ENCODE measurements at places on chromosomes 13 and 19.

DNA sequence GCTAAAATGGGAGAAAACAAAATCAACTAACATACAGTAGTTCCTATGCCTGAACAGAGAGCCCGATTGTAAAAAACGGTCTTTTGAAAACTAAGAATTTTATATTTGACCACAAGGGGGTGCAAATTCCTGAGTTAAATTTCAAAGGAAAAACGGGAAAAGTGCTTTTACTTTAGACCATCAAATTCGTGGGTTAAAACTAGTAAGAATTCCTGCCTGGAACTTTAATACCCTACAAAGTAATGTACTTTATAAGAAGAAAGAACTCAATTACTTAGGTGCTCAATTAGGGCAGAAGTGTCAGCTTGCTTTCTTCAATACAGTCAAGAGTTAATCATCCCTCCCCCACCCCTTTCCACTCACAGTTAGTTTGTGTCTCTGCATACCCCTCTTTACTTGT lies 69.8 kb downstream of the KCNRG start:
- peak; percentile 31 for DNase-seq

DNA sequence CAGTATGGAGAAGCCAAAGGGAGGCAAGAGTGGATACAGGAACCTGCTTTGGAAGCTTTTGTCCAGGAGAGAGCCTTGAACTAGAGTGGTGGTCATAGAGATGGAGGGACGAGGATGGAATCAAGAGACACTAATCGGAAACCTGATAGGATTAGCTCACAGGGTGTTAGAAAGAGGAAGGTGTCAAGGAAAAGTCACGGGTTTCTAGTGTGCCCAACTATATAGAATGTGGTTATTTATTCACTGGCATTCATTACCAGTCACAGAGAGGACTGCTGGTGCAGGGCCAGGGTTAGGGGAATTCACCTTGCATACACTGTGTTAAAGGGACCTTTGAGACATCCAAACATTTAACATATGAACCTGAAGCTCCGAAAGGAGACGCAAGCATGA lies 43.4 kb upstream of the URAD start:
- DNase-seq, result no peak

DNA sequence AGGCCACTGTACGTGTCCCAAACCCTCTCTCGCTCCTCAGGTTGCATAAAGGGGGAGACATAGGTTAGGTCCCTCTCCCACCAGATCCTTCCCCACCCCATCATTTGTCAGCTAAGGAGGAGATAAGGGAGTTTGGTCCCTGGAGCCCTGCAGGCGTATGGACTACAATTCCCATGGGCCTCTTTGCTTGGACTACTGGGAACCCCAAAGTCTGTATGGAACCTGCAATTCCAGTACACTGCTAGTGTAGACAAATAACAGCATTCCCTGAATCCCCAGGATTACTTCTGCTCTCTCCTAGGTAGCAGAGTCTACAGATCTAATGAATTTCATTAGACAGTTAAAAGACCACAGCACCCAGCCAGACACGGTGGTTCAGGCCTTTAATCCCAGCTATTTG lies 16.0 kb upstream of the HSD17B14 start:
- no peak for DNase-seq

- no peak for DNase-seq
These were observed 8.2 kb upstream of the UBL3 start for GRCh38 chr13:29858667-29859066.

DNA sequence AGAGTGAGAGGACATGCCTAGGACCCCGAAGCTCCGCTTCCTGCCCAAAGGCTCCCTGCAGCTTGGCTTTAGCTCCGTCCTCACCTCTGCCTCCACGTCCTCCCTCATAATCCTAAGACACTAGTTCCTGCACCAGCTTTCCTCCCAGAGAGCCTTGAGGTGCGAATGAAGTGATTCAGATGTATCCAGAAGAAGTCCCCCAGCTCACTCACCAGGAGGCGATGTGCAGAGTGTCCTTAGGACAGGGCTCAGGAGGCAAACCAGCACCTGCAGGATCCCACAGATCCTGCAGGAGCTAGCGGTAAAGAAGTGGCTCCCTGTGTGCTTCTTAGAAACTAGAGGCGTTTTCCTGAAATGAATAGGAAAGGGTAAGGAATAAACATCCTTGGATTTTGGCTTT lies 109.7 kb downstream of the HSPH1 start:
- no peak for DNase-seq

DNA sequence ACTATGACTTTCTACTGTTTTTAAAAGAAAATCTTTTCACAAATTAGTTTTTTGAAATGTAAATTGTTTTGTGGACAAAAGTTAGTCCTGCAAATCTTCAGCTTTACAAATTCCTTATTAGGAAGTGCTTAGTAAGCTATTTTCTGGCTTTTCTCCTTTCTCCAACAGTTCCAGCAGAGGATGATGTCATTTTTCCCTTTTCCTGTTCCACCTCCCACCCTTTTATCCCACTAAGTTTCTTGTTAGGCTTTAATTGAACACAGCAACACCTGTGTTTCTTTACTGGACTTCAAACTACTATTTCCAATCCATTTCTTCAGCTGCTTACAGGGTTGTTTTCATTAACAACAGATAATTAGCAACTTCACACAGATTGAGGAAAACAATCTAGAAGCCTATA lies 389.2 kb downstream of the NDFIP2 start:
- DNase-seq, result no peak

GRCh38 chr19:18999896-19000620 lies 33.3 kb downstream of the SUGP2 start:
- DNase-seq, result no peak

- no peak for DNase-seq
These were observed 750 bp downstream of the RAB20 start for GRCh38 chr13:110560601-110561343.

GRCh38 chr13:102922184-102922583 lies 76.4 kb downstream of the ERCC5 start:
- no peak for DNase-seq

DNA sequence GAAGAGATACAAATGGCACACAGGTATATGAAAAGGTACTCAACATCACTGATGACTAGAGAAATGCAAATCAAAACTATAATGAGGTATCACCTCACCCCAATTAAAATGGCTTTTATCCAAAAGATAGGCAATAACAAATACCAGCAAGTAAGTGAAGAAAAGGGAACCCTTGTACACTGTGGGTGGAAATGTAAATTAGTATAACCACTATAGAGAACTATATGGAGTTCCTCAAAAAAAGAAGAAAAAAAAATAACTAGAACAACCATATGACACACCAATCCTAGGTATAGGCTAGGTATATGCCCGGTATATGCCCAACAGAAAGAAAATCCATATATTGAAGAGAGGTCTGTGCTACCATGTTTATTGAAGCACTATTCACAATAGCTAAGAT lies 150.9 kb downstream of the VWA8 start:
- DNase-seq, result no peak

- no peak for DNase-seq
These were observed 331.3 kb downstream of the NDFIP2 start for GRCh38 chr13:79812070-79812850.

GRCh38 chr13:112651311-112651710 lies 38.5 kb upstream of the ATP11A start:
- no peak for DNase-seq

GRCh38 chr19:38231918-38232317 lies 7.9 kb upstream of the DPF1 start:
- DNase-seq, result no peak

DNA sequence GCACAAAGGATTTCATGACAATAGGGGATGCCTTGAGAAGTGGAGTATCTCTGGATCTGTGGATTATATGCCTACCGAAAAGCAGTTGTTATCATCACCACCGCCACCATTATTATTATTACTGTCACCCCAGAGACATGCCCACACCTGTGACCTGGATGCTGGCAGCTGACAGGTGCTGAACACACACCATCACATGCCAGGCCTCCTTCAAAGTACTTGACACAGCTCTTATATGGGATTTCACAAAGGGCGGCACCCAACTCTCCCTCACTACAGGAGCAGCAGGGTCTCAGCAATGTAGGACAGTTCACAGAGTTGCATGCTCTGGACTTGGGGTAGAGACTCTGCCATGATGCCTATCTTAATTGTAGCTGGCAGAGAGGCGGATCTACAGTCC lies 5.6 kb upstream of the GPR42 start:
- DNase-seq, result no peak

DNA sequence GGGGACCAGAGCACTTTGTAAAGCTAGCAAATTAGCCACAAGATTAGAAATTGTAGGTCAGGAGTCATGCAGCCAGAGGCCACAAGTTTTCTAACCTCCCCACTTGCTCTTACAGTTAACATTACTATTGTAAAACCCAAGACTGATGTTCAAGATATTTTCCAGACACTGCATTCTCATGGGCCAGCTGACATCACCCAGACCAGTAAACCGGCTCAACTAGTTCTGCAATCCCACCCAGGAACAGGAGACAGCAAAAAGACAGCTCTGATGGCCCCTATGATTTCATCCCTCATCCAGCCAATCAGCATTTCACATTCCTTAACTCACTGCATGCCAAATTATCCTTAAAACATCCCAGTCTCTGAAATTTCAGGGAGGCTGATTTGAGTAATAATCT lies 178.5 kb downstream of the PRR20E start:
- DNase-seq, result no peak

DNA sequence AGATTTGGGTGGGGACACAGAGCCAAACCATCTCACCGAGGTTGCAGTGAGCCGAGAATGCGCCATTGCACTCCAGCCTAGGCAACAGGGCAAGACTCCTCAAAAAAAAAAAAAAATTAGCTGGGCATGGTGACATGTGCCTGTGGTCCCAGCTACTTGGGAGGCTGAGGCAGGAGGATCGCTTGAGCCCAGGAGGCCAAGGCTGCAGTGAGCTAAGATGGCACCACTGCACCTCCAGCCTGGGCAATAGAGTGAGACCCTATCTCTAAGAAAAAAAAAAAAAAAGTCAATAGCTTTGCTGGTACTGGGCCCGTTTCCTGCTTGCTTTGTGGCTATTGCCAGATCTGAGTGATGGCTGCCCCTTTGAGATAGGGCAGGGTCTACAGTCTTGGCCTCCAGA lies 13.1 kb downstream of the ACP7 start:
- no peak for DNase-seq

DNA sequence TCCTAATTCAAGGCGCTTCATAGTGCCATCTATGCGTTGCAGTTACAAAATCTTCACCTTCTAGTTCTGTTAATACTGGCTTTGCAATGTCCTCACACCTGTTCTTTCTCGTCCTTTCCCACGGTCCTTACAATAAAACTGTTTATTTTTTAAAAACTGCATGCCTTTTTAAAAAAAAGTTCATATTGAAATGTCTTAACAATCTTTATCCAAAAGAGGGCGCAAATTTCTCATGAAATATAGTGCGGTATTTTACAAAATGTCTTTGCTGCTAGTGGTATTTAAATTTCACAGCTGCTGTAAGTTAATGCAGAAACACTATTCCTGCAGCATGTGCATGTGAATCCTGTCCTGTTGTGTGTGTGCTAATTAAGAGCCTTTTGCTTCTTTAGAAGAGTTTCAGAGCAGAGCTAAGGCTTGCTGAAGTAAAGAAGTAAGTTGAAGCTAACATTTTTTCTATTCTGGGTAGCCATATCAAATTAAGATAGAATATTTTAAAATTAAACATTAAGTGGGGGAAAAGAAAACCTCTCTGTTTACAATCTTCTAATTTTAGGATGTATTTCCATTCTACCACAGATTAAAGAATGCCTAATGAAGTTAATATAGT lies 15.8 kb upstream of the CLDN10 start:
- DNase-seq, result no peak

GRCh38 chr13:33207615-33207961 lies 78.0 kb downstream of the STARD13 start:
- DNase-seq, result no peak

DNA sequence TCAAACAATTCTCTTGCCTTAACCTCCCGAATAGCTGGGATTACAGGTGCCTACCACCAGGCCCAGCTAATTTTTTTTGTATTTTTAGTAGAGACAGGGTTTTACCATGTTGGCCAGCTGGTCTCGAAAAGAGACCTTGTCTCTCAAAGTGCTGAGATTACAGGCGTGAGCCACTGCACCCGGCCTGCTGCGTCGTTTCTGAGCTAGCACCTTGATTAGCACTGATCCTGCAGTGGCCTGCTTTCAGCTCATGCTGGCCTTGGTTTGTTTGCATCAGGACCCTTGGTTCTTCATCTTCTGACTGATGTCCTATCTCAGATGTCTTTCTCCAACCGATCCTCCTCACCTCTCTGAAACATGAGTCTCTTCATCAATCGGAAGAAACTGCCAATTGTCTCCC lies 4.9 kb upstream of the TFDP1 start:
- no peak for DNase-seq

GRCh38 chr19:16118489-16119033 lies 6.9 kb downstream of the RAB8A start:
- no peak for DNase-seq

GRCh38 chr19:39949026-39949747 lies 14.8 kb upstream of the FCGBP start:
- DNase-seq, result no peak

GRCh38 chr19:47686679-47687450 lies 26.4 kb upstream of the EHD2 start:
- DNase-seq, result no peak

DNA sequence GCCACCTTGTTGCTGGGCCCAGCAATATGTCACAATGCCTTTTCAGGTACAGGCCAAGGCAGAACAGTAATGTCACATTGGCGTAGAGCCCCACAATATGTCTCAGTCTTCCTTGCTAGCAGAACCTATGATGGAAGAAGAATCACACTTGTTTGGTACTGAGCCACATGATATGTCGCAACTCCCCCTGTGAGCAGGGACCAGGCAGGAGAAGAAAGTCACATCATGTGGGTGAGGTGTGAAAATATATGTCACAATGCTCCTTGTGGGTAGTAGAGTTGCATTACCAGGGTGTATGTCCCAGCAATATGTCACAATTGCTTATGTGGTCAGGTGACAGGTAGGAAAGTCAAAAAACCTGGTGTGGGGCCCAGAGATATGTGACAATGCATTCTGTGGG lies 7.1 kb upstream of the ZNF91 start:
- DNase-seq, result no peak

GRCh38 chr13:77719128-77719527 lies 21.6 kb downstream of the SLAIN1 start:
- no peak for DNase-seq

DNA sequence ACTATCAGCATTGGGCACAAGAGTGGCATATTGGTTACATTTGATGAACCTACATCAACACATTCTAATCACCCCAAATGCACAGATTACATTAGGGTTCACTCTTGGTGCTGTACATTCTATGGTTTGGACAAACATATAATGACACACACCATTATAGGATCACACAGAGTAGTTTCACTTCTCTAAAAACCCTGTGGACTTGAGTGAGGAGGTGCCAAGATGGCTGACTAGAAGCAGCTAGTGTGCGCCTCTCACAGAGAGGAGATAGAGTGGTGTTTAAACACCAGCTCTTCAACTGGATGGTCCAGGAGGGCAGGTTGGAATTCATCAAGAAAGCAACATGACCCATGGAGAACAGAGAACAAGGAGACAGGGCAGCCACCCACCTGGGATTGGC lies 265.6 kb downstream of the TDRD3 start:
- DNase-seq, result no peak

- DNase-seq, result no peak
These were observed 77.3 kb downstream of the OLFM4 start for GRCh38 chr13:53105890-53106289.

- DNase-seq, result no peak
These were observed at the start of gene ARHGEF7 for GRCh38 chr13:111115061-111115964. ARHGEF7 (plus strand) TSS chr13:111115310; CDS start chr13:111115527, 217 bp downstream.

GRCh38 chr19:17296273-17296672 lies 7.0 kb downstream of the ABHD8 start:
- DNase-seq, result no peak

GRCh38 chr19:14544977-14545715 lies 15.8 kb downstream of the TECR start:
- no peak for DNase-seq

All from D721Med (cell line).